ENCODE measurements at places on chromosomes 4 and X.

- DNase-seq = no peak
These were observed 40.4 kb downstream of the CCDC158 start for GRCh38 chr4:76380561-76380960.

- DNase-seq = no peak
These were observed 88.1 kb upstream of the MBNL3 start for GRCh38 chrX:132576939-132577338.

GRCh38 chr4:169051761-169052593 lies 41.9 kb upstream of the CBR4 start:
- DNase-seq = no peak

DNA sequence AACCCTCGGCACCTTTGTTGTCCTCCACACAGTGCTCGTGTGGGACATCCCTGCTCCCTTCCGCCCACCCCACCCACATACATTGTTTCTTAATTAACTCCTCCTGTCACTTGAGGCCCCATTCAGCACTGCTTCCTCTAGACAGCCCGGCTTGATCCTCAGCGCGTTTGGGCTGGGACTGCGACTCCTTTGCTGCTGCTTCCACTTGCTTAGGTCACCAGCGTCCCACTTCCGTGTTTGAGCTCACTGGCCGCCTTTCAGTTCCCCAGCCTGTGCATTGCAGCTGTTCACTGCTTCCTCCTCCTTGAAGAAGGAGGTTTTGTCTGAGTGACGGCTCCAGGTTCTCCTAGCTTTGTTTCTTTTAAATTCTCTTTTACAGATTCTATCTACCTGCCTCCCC lies 16.1 kb downstream of the RNF4 start:
- DNase-seq = peak; percentile 21

GRCh38 chrX:108344216-108344615 lies 94.0 kb downstream of the COL4A6 start:
- DNase-seq = no peak

- no peak for DNase-seq
These were observed 53.7 kb upstream of the NUDT6 start for GRCh38 chr4:122976111-122976510.

- no peak for DNase-seq
These were observed 23.2 kb downstream of the APOO start for GRCh38 chrX:23884427-23885024.

DNA sequence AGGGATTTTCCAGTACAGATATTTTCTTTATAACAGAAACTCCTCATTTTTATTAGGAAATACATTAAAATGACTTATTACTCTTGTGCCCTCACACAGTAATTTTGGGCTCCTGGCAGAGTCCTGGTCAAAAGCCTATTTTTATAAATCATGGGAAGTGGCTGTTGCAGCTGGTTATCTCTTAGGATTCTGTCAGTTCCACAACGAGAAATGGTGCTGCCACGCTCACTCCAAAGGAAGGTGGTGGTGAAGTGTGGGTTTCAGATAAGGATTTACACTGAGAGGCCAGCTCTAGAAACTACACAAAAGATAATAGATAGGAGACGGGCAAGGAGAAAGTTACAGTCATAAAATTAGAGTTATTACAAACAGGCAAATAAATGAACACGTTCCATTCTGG lies 159.2 kb upstream of the FAM241A start:
- no peak for DNase-seq

- DNase-seq = no peak
These were observed 49.6 kb downstream of the KIT start for GRCh38 chr4:54707406-54707805.

DNA sequence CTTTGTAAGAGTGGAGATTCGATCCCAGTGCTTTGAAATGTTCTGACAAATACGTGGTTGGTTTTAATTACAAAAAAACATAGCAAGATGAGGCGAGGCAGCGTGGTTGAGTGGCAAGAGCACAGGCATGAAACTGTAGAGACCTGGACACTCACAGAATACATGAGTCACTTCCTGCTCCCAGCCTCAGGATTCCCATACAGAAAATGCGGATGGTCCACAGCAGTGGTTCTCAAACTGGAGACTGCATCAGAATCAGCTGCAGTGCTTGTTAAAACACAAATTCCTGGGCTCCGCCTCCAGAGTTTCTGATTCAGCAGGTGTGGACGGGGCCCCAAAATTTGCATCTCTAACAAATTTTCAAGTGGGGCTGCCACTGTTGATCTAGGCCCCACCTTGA lies 10.1 kb downstream of the OTOP1 start:
- DNase-seq = no peak

DNA sequence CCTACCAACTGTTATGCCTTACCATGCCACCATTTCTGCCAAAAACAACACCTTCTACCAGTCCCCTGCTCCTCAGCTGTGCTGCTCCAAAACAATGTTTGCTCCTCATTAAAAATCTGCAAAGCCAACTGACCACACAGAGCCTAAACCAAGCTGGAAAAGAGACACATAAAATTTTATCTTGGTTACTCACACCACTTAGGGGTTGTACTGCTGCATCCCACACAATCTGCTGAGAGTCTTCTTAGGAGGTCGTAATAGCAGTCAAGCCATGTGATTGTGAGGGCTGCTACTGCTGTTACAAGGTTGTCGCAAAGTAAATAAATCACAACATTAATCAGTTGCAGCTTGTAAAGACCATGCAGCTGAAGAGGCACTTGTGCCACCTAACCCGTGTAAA lies 607.4 kb upstream of the FAM241A start:
- DNase-seq = no peak

DNA sequence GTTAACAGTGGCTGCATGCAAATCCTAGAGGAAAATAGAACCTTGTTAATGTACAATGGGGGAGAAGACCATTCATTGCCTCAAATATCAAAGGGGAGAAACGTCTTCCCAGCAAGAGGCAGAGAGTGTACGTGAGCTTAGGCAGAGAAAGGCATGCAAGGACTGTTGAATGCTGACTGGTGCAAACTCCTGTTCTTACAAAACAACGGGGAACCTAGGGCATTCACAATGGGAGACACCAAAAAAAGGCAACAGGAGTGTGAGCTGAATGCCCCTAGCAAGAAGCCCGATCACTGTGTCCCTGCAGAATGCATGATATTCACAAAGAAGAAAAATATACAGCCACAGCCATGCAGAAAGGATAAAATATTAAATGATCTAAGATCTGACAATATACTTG lies 184.9 kb downstream of the NSUN7 start:
- DNase-seq = no peak

DNA sequence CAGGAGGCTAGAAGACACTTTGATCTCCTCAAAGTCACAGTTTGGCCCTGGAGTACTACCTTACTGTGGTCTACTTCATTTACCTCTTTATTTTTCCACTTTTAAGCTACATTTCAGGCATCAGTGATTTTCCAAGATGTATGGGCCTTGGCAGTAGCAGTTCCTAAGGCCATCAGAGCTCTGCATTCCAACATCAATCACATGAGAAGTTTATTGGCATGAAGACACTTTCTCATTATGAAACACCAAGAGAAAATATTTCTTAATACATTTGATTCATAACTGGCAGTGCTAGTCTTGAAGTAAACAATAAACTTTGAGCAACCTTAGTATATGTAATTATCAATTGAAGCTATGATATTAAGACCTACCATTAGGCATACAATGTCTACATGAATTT lies 178.1 kb downstream of the IL15 start:
- DNase-seq = no peak

GRCh38 chrX:1354036-1355019 lies 17.7 kb downstream of the IL3RA start:
- no peak for DNase-seq

DNA sequence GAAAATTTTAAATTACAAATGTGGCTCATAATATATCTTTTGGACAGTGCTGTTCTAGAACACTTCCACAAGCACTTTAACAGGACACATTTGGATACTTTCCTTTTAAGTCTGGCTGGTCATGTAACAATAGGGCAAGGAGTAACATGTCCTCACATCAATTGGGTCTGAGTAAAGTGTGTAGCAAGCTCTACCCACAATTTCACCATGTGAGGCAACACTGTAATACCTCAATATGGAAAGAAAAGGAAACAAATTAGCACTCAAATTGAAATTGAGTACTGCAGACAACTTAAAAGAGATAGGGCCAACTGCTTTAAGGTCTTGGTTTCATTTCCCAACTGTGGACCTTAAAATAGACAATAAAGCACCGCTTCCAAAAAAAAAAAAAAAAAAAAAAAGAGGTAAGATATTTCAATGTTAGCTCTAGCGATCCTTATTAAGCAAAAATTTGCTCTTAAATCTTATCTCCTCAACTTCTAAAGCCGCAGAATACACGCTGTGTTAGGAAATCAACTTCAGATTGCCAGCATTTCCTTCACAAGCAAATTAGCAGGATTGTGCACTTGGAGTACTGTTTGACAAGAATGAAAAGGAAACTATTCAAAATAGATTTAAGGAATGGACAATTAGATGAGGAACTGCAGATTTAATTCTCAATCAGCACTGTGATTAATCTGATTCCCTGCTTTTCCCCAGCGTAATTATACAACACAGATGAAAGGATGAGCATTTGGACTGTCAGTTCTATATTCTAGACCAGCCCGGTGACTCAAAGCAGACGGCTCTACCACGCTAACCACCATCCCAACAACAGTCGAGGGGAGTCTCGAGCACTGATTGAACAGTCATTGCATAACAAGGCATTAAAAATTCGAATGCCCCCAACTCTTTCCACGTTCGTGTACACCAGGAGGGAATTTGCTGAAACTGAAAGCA lies 1.6 kb downstream of the CASK start:
- DNase-seq = no peak

DNA sequence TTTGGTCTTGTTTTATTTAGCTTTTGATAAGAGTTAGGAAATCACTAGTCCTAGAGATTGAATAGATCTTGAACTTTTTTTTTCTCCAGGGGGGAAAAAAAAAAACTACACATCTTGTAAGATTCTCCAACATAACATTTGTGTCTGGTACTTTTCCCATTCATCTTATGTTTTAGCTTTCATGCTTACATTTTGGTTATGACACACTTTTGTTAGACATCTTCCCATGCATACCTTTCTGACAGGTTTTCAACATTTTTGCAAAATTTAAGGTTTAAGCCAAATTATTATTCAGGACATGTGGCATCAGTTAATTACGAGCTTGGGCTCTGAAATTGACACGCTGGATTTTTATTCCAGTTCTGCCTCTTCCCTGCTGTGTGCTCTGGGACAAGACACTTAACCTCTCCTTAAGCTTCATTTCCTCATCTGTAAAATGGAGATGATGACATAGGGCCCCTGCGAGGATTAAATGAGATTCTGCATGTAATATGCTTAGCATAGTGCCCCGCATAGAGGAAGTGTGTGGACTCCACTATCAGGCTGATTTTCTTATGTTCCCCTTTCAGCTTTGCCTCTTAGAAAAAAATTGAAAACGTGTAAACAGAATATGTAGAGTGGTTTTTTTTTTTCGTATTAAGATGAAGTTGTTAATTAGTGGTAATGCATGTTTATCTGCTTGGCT lies 5.3 kb downstream of the KIT start:
- no peak for DNase-seq

GRCh38 chr4:10347815-10348214 lies 109.4 kb downstream of the ZNF518B start:
- no peak for DNase-seq

DNA sequence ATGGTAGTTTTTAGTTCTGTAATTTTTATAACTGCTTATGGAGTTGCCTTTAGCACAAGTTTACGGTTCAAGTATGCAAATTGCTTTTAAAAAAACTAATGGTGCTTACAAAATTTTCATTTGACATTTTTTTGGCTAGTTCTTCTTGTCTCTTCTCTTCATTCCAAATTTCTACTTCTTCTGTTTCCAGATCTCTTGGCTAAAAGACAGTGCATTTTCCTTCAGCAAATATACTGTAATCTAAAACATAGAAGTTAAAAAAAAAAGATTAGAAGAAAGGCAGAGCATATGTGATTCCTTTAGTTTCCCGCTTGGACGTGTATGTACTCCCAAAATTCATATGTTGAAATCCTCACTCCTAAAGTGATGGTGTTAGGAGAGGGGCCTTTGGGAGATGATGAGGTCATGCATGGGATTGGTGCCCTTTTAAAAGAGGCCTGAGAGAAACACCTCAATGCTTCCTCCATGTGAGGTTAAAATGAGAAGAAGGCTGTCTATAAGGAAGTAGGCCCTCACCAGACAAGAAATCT lies 132.1 kb upstream of the NPY2R start:
- no peak for DNase-seq

DNA sequence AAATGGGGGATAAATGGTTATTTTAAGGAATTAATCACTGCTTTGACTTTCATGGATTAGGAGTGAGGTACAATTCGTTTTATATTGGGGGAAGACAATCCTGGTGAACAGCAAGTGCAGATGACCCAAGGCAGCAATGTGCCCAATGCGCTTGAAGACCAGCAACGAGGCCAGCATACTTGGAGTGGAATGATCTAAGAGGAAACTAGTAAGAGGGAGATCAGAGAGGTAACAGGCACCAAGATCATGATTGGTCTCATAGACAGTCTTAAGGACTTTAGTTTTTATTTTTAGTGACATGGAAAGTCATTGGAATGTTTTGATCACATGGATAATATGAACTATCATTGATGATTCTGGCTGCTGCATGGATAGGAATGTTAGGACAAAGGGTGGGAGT lies 90.6 kb downstream of the BMPR1B start:
- DNase-seq = no peak

DNA sequence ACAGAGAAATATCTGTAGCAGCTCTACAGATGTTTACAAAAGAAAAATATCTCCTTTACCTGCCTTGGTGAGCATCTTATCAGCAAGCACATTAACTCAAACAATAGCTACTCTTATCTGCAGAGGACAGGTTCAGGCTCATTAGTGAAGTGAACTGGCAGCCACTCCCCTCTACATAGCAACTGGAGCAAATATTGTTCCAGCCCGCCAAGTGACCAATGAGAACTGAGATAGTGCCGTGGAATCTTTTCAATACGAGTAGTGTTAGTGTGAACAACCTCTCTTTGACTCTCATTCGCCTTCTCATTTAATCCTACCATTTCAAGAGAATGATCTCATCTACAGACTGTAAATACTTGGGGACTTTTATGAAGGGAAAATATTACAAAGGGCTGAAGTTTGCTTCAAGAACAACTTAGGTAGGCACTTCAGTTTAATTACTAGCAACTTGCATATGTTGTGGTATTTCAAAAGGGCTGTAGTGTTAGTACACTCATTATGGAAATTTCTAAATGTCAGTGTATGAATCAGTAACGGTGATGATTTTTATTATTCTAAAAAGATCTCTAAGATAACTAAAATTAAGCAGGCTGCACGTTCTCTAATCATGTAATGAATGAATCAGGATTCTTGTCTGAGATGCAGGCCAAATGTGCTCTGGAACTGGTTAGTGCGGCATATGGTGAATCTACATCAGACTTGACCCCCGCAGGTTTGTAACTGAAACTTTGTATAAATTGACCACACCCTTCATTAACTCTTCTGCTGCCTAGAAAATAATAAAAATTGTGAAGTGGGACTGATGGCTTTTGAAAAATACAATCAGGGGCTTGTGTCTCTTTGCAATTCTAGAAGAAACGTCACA lies 72.4 kb downstream of the PALLD start:
- DNase-seq = no peak

- DNase-seq = no peak
These were observed 136.2 kb downstream of the BTC start for GRCh38 chr4:74658116-74658515.

GRCh38 chr4:182042945-182043344 lies 200.3 kb upstream of the TENM3 start:
- DNase-seq = no peak

All from stimulated activated CD8-positive, alpha-beta memory T cell treated with anti-CD3 and anti-CD28 coated beads, Interleukin-15, amount 100 ng/mL, for 48 hours (primary cell).